Mucosa of descending colon (tissue), 3 donors: ENCODE measurements at places on chromosomes 3 and 15.

DNA sequence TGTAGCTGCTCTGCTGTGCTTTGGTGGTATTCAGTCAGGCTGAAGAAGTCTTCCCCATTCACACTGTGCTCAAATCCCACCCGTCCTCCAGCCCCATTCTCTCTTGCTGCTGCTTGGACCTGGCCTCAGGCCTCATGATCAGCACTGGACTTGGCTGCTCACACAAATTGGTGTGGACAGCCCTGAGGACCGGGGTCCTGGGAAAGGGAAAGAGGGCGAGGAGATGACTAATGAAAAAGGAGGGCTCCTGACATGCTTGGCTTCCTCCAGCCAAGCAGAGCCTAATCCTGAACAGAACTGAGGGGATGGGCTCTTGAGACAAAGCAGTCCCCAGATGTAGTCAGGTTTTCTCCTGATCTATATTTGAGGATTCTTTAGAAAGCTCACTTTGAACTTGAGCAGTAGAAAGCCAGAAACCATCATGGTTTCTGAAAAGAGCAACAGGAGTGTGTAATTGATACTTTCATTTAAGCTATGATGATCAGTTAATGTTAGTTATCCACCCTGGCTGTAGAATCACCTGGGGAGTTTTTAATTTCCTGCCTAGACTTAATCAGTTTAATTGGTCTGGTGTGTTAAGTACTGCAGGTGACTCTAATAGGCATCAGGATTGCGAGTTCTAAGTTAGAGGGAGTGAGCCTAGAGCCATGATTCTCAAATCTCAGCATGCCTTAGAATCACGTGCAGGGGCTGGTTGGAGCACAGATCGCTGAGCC, 79.4 kb upstream of the THBS1 start:
- DNase-seq: no peak

- DNase-seq: no peak
These were observed 781 bp downstream of the TRNT1 start for GRCh38 chr3:3127432-3128010.

GRCh38 chr15:74604983-74605794, 10.4 kb upstream of the CLK3 start:
- DNase-seq: no peak

GRCh38 chr3:112012205-112012992, 13.7 kb downstream of the TAGLN3 start:
- DNase-seq: no peak

DNA sequence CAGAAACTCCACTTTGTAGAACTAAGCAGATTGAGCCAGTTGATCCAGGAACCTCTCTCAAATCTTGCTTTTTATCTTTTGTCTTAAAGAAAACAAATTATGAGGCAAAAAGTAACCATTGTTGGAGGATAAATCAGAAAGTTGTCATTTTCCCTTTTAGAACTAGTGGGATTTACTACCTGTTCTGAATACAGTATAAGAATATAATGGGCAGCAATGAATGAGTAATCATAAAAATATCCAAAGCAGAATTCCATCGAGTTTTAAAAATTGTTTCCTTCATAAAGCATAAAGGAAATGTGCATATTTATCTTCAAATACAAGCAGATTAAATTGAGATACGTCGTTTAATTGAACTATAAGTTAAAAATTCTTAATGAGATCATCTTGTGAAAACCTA, 15.9 kb upstream of the ANO10 start:
- no peak for DNase-seq

GRCh38 chr3:178514401-178514800, 21.8 kb upstream of the KCNMB2 start:
- DNase-seq: no peak

DNA sequence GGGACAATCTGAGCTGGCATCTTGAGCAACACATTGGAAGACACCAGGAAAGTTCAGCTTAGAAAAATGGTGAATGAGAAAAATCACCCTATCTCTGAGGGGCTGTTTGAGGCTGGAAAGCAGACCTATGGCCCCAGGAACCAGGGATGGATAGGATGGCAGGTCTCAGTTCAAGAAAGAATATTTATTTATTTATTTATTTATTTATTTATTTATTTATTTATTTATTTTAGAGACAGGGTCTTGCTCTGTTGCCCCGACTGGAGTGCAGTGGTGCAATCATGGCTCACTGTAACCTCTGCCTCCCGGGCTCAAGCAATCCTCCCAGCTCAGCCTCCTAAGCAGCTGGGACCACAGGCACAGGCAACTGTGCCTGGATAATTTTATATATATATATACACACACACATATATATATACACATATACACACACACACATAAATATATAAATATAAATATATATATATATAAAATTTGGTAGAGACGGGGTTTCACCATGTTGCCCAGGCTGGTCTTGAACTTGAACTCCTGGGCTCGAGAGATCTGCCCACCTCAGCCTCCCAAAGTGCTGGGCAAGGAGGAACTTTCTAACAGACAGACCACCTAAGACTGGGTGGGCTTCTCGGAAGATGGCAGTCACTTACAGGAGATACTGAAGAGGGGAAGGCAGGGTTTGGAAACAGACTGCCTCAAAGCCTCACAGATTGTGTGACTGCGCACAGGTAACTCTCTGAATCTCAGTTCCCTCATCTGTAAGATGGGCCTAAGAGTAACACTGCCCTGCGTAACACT, 29.7 kb downstream of the CCDC13 start:
- no peak for DNase-seq

DNA sequence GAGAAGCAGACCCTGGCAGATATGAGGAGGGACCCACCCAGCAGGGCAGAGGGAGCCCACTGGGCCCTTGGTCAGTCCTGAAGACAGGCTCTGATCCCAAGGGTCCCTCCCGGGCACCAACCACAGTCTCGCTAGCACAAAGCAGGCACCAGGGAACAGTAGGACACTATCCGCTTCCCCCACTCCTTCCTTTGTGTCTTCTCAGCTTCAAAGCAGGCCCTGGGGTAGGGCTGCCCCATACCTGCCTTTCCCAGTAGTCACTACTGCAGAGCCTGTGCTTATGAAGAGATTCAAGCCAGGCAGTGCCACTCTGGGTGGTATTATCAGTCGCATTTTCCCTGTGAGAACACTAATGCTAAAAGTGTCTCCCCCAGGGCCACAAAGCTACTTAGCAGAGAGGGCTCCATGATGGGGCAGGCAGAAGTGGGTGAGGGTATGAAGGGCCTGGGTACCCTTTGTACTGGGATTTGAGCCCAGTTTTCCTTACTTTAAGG, 32.7 kb downstream of the SRPRB start:
- DNase-seq: no peak

DNA sequence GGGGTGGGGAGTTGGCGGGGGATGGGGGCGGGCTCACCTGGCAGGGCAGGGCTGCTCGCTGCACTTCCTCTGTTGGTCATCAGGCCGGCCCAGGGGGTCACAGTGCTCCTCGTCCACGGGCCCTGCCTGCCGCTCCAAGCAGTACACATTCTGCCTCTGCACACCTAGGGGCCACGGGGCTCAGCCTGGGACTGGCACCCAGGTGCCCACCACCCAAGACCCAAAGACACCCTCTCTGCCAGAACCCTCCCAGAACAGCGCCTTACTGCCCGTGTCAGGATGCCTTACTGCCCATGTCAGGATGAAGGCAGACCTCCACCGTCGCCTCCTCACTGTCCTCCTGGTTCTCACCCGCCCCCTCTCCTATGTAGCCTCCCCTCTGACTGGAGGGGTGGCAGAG, 43.2 kb downstream of the ADAMTS7 start:
- peak; percentile 6 for DNase-seq

DNA sequence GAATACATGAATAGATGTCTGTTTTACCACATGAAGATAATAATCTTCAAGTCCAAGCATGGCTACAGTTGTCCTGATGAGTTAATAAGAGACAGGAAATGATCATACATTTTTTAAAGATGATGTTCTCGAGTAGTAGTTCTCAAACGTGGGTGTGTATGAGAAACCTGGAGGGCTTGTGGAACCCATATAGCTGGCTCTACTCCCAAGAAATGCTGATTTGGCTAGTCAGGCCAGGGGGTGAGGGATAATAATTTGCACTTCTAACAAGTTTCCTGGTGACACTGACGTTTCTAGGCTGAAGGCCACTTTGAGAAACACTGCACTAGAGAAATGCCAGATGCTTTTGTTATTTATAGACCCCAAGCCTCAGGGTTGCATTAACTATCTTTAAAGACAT, 37.0 kb downstream of the ROPN1B start:
- DNase-seq: no peak
